GM23338 (cell line): ENCODE measurements at places on chromosomes 2 and 18. TPM values are rescaled to one million over a fixed set of nuclear protein-coding genes. Genes with fewer than 3 reads are reported as not detected.

ATL2 gene
- 121 and 140 TPM in 2 replicates for total RNA-seq

TRIB2 gene
- 86.6 and 109 TPM in 2 replicates for total RNA-seq

- no peak for DNase-seq
- H3K4me3 ChIP-seq: no peak overlapping the region
- H3K4me1 ChIP-seq: peaks cover 14% of the 10 kb centered on the region
- no peak overlapping the region for H3K27ac ChIP-seq
- H3K27me3 ChIP-seq: no peaks in the 10 kb centered on the region
These were observed 156.4 kb downstream of the AQP4 start for GRCh38 chr18:26708806-26709716.

GRCh38 chr2:61878761-61879160 is 9.7 kb downstream of the CCT4 start:
- H3K27me3 ChIP-seq: no peaks in the 10 kb centered on the region
- H3K27ac ChIP-seq: no peak overlapping the region; the same call in 1 of the 2 replicates
- H3K36me3 ChIP-seq: peaks cover 93% of the 10 kb centered on the region
- no peak for DNase-seq
- H3K4me1 ChIP-seq: no peaks in the 10 kb centered on the region
- H3K4me3 ChIP-seq: no peak overlapping the region

MOCOS gene
- 6.5 and 7.2 TPM in 2 replicates for total RNA-seq

EPHA4 gene
- 6.2 and 7.2 TPM in 2 replicates for total RNA-seq

GRCh38 chr2:220315098-220315823 is 687.8 kb downstream of the SLC4A3 start:
- H3K4me1 ChIP-seq: no peaks in the 10 kb centered on the region
- no peak overlapping the region for H3K4me3 ChIP-seq
- no peak for DNase-seq
- no peak overlapping the region for H3K27ac ChIP-seq
- H3K36me3 ChIP-seq: no peaks in the 10 kb centered on the region

SLC23A3 gene
- 0.73 TPM in 1 of 2 replicates, not detected in the other for total RNA-seq

DNA sequence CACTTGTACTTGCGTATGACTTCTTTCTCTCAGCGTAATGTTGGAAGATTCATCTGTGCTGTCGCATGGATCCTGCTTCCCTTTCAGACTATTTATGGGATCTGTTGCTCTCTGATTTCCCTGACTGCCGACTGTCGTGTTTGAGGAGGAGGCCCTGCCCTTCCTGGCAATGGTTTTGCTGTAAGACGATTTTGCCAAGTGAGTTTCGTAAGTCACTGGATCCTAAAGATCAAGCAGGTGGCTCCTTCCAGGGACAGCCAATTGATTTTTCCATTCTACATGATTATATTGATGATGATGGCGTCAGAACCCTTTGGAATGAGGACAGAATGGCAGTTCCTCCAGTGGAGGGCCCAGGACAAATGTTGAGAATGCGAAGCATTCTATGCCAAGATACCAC is 8.7 kb upstream of the B3GNT2 start:
- no peaks in the 10 kb centered on the region for H3K27me3 ChIP-seq
- no peaks in the 10 kb centered on the region for H3K36me3 ChIP-seq
- H3K4me1 ChIP-seq: peaks cover under 1% of the 10 kb centered on the region; the same call in 1 of the 2 replicates

GRB14 gene
- 11.3 and 16.0 TPM in 2 replicates for total RNA-seq

- no peaks in the 10 kb centered on the region for H3K36me3 ChIP-seq
- peaks cover 37% of the 10 kb centered on the region for H3K4me1 ChIP-seq
- H3K27me3 ChIP-seq: peaks cover 27% of the 10 kb centered on the region
- peak; percentile 21 for DNase-seq
- no peak overlapping the region for H3K4me3 ChIP-seq
These were observed 4.8 kb downstream of the TNFRSF11A start for GRCh38 chr18:62329691-62330454.

DNA sequence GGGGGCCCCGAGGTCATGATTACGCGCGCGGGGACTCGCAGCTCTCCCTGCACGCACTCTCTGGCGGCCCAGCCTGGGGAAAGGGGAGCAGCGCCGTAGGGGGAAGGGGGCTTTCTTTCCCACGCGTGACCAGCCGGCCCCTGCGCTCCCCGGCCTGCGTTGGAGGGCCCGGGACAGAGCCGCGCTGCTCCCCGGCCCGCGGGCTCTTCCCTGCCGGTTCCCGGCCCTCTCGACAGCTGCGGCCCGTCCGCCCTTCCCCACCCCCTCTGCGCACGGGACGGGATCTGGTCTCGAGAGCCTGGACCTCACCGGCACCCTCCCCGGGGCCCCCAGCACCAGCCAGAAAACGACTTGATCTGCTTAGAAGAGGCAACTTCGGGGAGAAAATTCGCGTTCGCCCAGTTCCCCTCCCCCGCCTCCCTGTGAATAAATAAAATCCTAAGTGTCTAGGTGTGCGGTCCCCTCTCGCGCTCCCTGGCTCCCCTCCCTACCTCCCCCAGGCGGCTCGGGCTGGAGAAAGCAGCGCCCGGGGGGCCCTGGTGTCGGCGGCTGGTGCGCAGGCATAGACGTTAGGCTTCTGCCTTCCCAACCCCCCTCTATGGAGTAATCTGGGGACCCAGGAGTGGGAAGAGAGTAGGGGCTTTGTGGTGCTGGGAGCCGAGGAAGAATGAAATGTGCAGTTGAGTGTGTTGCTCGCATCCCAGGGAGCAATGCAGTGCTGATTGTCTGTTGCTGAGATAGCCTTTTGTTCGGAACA is 803 bp upstream of the FIGN start:
- peak; percentile 90 for DNase-seq
- H3K27ac ChIP-seq: peak overlapping the region; percentile 86
- peaks cover 33% of the 10 kb centered on the region for H3K4me1 ChIP-seq
- H3K4me3 ChIP-seq: peak overlapping the region; percentile 80
- no peaks in the 10 kb centered on the region for H3K36me3 ChIP-seq

GRCh38 chr2:36088716-36089328 is 266.8 kb upstream of the CRIM1 start:
- peaks cover 9% of the 10 kb centered on the region; the same call in 1 of the 2 replicates for H3K36me3 ChIP-seq
- DNase-seq: peak; percentile 5
- H3K27me3 ChIP-seq: no peaks in the 10 kb centered on the region

GRCh38 chr2:232315049-232315922 is 63.3 kb upstream of the ALPP start:
- no peaks in the 10 kb centered on the region for H3K27me3 ChIP-seq
- no peak overlapping the region for H3K27ac ChIP-seq
- no peaks in the 10 kb centered on the region for H3K4me1 ChIP-seq
- peak; percentile 19 for DNase-seq
- H3K36me3 ChIP-seq: no peaks in the 10 kb centered on the region

IL36A gene
- not detected in 2 replicates for total RNA-seq

- no peak overlapping the region for H3K4me3 ChIP-seq
- H3K27ac ChIP-seq: no peak overlapping the region
- peaks cover 6% of the 10 kb centered on the region; the same call in 1 of the 2 replicates for H3K4me1 ChIP-seq
These were observed 369.3 kb upstream of the KCNH7 start for GRCh38 chr2:163207693-163208370.

DNA sequence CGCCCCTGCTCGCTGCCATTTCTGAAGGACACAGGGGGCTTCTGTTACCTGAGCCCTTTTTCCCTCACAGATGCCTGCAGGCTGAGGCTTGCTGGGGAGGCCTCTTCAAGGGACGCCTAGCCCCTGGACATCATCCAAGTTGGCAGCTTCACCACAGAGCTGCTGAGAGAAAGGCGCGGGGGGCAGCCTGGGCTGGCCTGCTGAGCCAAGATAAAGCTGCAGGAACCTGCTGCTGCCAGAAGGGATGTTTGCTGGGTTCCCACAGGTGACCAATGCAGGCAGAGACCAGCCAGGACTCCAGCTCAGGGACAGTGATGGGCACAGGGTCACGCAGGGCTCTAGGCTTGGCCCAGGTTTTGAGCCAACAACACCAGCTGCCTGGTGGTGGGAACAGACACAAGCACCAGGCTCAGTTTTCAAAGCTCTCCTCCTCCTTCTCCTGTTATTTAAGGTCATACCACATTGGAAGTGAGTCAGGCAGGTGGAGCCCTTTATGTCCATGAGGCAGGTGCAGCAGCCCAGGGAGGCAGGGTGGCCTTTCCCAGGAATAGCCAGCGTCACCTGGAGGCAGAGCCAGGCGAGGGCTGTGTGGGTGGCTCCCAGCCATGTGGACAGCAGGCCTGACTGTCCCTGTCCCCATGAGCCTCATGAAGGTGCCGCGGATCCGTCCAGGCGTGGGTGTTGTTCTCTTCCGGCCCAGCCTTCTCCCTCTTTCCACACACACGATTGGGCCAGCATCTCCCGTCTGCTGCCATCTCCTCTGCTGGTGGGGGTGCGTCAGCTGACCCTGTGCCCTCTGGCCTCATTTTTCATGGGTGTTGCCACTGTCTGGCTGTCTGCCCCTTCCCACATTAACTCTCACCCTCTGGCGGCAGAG is 515.5 kb upstream of the MYT1L start:
- no peak overlapping the region for H3K27ac ChIP-seq
- H3K27me3 ChIP-seq: no peaks in the 10 kb centered on the region
- DNase-seq: no peak
- no peak overlapping the region for H3K4me3 ChIP-seq

HNRNPA3 gene
- 151 and 158 TPM in 2 replicates for total RNA-seq

DNA sequence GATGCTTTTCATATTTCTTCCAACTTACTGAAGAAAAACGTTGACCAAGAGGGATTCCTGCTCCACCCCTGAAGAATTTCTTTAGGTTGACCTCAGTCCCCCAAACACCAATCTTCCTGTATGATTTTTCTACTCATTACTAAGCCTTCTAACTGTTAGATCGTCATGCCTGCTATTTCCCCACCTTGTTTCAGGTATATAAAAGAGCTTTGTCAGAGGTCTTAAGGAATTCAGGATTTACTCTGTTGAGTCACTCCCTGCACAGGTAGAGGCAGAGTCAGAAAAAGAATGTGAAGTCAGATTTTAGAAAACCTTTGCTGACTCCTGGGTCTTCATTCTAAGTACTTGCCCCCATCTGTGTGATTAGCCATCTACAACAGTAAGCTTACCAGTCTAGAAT is 83.8 kb upstream of the NOSTRIN start:
- H3K27ac ChIP-seq: no peak overlapping the region
- H3K27me3 ChIP-seq: no peaks in the 10 kb centered on the region
- H3K4me1 ChIP-seq: no peaks in the 10 kb centered on the region
- H3K4me3 ChIP-seq: no peak overlapping the region
- DNase-seq: no peak

- H3K27ac ChIP-seq: no peak overlapping the region
- H3K36me3 ChIP-seq: no peaks in the 10 kb centered on the region
- no peak overlapping the region for H3K4me3 ChIP-seq
- no peak for DNase-seq
- H3K4me1 ChIP-seq: no peaks in the 10 kb centered on the region
These were observed 12.9 kb upstream of the TWIST2 start for GRCh38 chr2:238834982-238835381.

SPP2 gene
- total RNA-seq: not detected in 2 replicates

- H3K36me3 ChIP-seq: no peaks in the 10 kb centered on the region
- no peak overlapping the region for H3K4me3 ChIP-seq
- DNase-seq: no peak
- no peaks in the 10 kb centered on the region for H3K4me1 ChIP-seq
- H3K27me3 ChIP-seq: no peaks in the 10 kb centered on the region
These were observed 190.0 kb downstream of the EN1 start for GRCh38 chr2:118657466-118657865.

GRCh38 chr2:199590321-199591203 is 132.8 kb upstream of the SATB2 start:
- H3K27ac ChIP-seq: no peak overlapping the region
- H3K4me3 ChIP-seq: no peak overlapping the region
- peaks cover 27% of the 10 kb centered on the region for H3K4me1 ChIP-seq
- H3K36me3 ChIP-seq: no peaks in the 10 kb centered on the region
